ENCODE measurements at places on chromosomes 3 and 15.

- no peak for DNase-seq
Observed at GRCh38 chr15:42696626-42697025, 40.3 kb downstream of the CDAN1 start.

- no peak for DNase-seq
Observed at GRCh38 chr3:52315977-52316764, at the start of gene DNAH1. TSS of gene DNAH1 (plus strand) at chr3:52316319. CDS start at chr3:52322443, 6,124 bp downstream.

DNA sequence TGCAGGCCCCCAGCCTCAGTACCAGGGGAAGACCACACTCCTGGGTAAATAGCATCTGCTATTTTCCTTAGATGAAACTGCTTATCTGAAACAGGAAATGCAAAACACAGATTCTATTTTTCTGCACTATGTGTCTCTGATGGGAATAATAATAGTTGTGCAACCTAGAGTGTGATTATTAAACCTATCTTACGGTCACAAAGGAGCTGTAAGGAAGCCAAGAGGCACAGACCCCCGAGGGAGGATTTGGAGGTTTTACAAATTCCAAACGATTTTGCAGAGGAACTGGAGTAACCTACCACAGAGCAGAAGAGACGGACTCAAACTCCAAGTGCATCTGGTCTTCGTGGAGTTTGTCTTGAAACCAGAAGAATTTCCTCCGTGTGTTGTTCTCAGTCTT lies 14.1 kb upstream of the APOD start:
- no peak for DNase-seq

- peak; percentile 8 for DNase-seq
Observed at GRCh38 chr3:196111939-196112386, 30.1 kb upstream of the TFRC start.

DNA sequence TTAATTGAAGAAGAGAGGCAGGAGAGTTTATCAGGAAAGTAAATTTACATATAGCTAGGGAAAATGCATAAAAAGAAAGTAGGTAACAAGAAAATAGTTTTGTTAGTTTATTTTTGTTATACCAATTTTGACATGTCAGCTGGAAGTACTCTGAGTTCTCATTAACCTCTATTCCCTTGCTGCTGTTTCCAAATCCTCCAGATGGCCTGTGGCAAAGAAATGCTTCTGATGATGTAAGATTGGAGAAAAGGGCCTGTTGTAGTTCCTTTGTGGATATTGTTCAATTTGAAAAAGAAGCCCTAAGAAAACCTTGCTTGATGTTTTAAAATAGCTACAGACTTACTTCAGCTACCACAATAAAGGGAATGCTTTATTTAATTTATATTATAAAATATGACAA lies 192.9 kb upstream of the SLITRK3 start:
- DNase-seq = no peak

DNA sequence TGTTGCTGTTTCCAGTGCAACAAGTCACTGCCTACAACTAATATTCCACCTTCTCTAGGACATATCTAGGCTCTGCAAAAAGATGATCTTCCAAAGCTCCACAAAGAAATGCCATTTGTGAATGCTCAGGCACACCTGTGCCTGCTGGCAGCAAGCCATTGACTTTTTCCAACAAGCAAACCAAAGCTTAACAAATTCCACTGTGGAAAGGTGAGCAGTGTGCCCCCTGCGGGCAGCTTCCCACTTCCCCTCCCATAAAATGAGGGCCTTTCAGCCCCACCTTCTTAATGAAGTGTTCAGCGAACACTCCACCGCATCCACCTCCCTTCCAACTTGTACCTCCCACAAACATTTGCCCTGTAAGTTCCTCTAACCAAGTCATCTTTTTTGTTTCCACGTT lies 157.5 kb upstream of the SLC24A5 start:
- DNase-seq = no peak

- DNase-seq = no peak
Observed at GRCh38 chr3:194300382-194300758, 50.8 kb downstream of the CPN2 start.

GRCh38 chr3:112675943-112676535 lies 35.1 kb upstream of the CCDC80 start:
- DNase-seq = no peak

- DNase-seq = no peak
Observed at GRCh38 chr3:14478956-14479550, 61.1 kb downstream of the GRIP2 start.

DNA sequence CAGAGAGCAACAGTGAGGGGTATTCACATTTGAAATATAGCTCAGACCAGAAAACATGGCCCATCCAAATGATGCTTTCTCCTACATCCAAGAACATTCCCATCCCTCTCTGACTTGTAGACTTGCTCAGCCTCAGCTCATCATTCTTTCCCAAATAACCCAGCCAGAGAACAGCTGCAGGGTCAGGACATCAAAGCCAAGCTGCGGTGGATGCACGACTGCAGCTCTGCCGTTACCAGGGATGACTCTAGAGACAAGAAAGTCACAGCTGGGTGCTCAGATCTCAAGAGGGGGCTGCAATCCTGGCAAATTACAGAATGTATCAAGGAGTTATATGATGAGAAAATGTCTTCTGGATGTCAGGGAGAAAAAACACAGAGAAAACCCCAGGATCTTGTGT lies 944.3 kb downstream of the NTRK3 start:
- DNase-seq = no peak

- no peak for DNase-seq
Observed at GRCh38 chr3:119305286-119305685, 11.1 kb downstream of the ARHGAP31 start.

DNA sequence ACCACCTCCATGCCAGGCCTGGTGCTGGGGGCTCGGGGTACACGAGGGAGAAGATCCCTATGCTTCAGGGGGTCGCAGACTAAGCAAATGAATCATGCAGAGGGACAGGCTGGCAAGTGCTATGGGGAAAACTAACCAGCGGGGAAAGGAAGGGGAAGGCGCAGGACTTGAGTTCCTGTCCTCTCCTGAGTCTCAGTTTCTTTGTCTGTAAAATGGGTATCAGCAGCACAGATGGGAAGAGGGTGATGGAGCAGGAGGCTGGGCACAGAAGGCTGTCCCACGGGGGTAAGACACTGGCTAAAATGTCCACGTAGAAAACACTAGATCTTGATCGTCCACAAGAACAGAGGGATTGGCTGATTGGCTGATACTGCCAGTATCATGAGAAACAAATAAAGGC lies 39.8 kb downstream of the RGMA start:
- DNase-seq = no peak

GRCh38 chr3:173635826-173636225 lies 238.3 kb downstream of the NLGN1 start:
- no peak for DNase-seq

- no peak for DNase-seq
Observed at GRCh38 chr3:38164643-38164951, 740 bp upstream of the OXSR1 start.

DNA sequence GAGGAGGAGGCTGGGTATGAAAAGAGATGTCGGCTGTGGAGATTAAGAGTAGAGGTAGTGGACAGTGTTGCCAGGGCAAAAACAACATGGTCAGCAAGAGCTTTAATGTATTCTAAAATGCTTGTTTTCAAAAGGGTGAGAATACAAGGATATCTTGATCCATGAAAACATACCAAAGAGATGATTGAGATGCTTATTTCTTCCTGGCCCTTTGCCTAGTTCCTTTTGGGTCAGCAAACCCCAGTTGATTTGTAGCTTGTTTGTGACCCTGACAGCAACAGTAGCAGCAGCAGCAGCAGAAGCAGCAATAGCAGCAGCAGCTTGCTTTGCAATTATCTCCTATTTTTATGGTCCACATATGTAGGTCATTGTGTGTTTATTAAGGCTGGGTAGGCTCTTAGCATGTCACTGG lies 337.3 kb downstream of the LPP start:
- DNase-seq = no peak

DNA sequence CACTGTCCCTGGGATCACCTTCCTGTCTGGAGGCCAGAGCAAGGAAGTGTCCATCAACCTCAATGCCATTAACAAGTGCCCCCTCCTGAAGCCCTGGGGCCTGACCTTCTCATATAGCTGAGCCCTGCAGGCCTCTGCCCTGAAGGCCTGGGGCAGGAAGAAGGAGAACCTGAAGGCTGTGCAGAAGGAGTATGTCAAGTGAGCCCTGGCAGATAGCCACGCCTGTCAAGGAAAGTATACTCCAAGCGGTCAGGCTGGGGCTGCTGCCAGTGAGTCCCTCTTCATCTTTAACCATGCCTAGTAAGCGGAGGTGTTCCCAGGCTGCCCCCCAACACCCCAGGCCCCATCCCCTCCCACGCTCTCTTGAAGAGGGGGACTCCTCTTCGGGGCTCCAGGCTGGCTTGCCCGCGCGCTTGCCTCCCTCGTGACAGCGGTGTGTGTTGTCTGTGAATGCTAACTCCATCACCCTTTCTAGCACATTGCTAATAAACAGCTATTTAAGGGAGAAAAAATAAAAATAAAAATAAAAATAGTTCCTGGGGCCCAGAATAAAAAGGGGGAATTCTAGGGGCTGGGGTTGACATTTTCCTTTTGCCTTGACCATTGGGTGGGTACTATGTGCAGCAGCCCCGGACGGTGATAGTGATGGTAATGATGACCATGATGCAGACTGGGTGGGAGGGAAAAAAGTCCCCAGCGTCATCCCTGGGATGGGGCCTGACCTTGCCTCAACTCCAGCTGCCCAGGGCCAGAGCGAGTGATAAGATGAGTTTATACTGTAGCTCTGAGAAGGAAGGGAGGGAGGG lies 3.3 kb upstream of the ALAS1 start:
- no peak for DNase-seq

DNA sequence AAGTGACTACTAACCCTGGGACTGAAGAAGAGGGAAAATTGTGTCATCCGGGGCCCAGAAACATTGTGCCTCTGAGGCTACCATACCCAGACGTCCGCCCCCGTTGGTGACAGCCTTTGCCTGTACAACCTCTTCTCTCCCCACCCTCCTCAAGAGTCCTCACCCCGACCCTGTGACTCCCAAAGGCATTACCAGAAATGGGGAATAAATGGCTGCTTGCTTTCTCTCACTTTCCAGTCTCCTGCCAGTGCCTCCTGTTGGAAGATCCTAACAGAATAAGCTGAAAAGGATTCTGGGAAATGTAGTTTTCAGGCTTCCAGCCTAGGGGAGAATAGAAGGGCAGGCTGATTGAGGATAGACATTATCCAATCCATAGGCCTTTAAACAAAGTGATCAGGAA lies 30.8 kb upstream of the SLC25A36 start:
- no peak for DNase-seq

GRCh38 chr15:69237718-69238117 lies 61.0 kb upstream of the PAQR5 start:
- no peak for DNase-seq

GRCh38 chr3:16548721-16549120 lies 35.2 kb upstream of the RFTN1 start:
- no peak for DNase-seq

GRCh38 chr3:161682715-161683114 lies 186.1 kb downstream of the OTOL1 start:
- no peak for DNase-seq

GRCh38 chr3:24004171-24004938 lies 59.3 kb downstream of the NR1D2 start:
- no peak for DNase-seq

GRCh38 chr3:35899245-35899644 lies 259.9 kb downstream of the ARPP21 start:
- no peak for DNase-seq

DNA sequence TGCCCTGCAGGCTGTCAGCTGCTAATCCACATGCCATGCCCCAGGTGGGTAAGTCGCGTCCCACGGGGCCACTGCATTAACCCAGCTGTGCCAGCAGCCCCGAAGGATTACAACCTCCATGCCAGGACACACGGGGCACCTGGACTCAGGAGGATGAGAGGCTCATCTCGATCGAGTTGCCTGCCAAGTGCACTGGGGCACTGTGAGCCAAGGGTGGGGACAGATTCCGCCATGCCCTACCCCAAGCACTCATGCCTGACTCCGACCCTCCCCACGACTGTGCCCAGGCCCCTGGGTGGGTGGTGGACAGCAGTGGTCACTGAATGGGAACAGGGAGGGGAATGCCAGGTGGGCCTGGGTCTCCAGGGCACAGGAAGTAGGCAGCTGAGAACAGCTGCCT lies 20.7 kb upstream of the SNRPA1 start:
- DNase-seq = no peak

DNA sequence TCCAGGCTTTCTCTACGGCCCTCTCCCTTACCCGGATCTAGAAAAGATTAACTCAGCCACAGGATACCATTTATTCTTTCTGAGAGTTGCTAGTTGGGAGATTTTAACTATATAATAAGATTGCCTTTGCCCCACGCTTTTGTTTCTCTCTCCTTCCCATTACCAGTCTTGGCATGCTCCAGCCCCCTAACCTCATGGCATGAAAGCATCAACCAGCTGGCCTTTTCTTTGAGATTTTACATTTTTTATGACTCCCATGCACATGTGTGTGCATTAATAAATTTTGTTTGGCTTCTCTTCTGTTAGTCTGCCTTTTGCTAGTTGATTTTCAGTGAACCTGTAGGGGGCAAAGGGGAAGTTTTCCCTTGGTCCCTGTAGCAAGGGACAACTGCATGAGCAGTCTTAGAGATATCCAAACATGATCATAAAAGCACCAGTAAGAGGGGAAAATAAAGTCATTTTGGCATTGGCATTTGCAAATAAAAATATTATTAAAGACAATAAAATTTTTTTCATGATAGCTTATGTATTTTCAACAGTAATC lies 73.6 kb downstream of the OXSM start:
- no peak for DNase-seq

GRCh38 chr15:62899090-62899493 lies 143.5 kb upstream of the TPM1 start:
- no peak for DNase-seq

DNA sequence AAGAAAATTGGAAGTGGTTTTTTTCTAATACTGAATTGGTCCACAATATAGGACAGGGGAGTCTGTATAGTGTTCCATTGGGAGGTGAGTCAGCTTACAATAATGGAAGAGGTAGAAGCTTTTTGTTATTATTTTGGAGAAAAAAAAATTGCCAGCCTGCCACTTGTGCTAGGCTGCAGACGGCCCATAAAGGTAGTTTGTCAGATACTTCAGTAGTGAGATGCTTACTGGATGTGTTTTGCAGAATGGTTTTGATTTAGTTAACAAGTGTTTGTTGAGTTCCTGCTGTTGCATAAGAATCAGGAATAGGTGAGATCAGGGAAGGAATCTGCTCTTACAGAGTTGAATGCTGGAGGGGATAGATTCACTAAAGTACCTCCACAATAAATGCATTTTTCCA lies 1.0 kb downstream of the DTWD1 start:
- DNase-seq = no peak

DNA sequence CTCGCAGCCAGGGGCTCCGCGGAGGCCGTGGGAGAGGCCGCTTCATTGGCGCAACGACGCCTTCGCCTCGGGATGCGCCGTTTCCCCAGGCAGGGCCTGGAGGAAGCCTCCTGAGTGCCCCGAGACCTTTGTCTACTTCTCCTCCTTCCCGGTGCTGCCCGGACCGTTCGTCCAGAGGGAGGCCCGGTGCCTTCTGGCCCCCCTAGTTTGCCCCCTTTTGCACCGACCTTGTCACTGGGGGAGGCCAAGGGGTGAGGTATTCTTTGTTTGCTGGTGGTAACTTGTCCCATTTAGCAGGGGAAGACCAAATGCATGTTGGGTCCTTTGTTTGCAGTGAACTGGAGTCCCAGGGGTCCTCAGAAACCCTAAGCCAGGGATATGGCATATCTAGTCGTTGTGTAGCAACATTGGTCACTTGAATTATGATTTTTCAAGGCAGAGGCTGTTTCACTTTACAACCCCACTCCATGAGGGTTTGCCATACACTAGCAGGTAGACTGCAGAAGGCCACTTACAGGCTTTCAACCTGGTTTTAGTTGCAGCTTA lies 615 bp downstream of the DHX30 start:
- no peak for DNase-seq

All from stimulated activated CD4-positive, alpha-beta T cell treated with anti-CD3 and anti-CD28 coated beads, Interleukin-1b, Interleukin-23, amount 100 ng/mL, for 24 hours (primary cell).